ENCODE measurements at places on chromosomes 2 and 18.

- DNase-seq: no peak
Observed at GRCh38 chr2:19818039-19818438, 83.7 kb downstream of the TTC32 start.

GRCh38 chr2:198315791-198316630 is 511.6 kb downstream of the PLCL1 start:
- no peak for DNase-seq

GRCh38 chr2:28809927-28810326 is 707 bp upstream of the SPDYA start:
- no peak for DNase-seq

GRCh38 chr2:180873219-180873618 is 107.2 kb upstream of the UBE2E3 start:
- no peak for DNase-seq

DNA sequence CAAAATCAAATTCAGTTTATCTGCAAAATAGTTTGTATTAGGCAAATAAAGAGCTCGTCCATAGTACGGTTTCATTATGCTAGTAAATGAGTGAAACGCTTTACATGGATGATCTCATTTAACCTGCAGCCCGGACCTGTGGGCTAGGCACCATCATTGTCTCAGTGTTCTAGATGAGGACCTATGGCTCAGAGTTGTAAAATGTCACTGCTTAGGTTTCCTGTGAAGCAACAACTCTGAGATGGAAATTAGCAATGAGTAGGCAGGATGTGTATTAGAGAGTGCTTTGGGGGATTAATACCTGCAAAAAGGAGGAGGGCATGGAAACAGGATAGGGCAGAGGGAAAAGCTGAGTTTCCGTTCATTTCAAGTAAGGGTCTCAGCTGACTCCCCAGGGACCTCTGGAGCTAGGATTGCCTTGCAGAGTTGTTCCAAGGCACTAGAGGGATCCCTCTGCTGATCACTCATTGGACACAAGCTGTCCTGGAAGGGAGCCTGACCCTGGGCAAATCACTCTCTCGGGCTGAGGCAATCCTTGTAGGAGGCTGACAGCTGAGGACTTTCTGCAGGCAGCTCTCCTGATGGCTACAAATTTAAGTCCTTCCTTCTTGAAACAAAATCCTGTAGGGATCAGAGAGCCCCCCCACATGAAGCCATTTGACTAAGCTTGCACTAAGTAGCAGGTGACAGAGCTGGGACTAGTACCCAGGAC is 58.8 kb upstream of the SIX2 start:
- no peak for DNase-seq

- DNase-seq: peak; percentile 22
Observed at GRCh38 chr2:157596992-157597681, 31.5 kb downstream of the ACVR1C start.

GRCh38 chr18:60675801-60676200 is 303.2 kb upstream of the MC4R start:
- no peak for DNase-seq

Measured in stimulated activated CD4-positive, alpha-beta T cell treated with anti-CD3 and anti-CD28 coated beads, Interleukin-12 subunit alpha, Interleukin-12 subunit beta, amount 100 ng/mL, for 24 hours (primary cell).